ENCODE measurements at places on chromosomes 13 and 19. TPM values are rescaled to one million over a fixed set of nuclear protein-coding genes. Genes with fewer than 3 reads are reported as not detected.

DNA sequence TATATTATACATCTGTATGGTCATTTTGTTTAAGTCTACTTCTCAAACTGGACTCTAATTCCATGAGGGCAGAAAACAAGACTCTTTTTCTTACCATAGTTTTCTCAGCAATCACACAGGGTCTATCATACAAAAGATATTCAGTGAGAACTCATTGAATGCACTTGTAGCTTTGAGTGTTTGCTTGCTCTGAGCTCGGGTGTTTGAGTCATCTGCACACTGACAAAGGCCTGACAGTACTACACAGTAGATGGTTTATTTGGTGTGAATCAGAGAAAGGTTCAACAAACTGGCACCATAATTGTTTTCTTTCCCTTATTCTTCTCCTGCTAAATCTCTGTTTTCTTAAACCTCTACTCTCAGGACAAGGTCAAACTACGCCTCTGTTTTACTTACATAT is 586.4 kb downstream of the LMO7 start:
- H3K27ac ChIP-seq, result no peak overlapping the region
- no peak for DNase-seq
- H3K4me1 ChIP-seq, result no peaks in the 10 kb centered on the region

- no peak overlapping the region for H3K4me3 ChIP-seq
- H3K4me1 ChIP-seq, result no peaks in the 10 kb centered on the region
- no peaks in the 10 kb centered on the region for H3K27me3 ChIP-seq
- no peaks in the 10 kb centered on the region for H3K36me3 ChIP-seq
- DNase-seq, result no peak
- no peak overlapping the region for H3K27ac ChIP-seq
Observed at GRCh38 chr19:34243876-34244578, 10.3 kb upstream of the GARRE1 start.

DNA sequence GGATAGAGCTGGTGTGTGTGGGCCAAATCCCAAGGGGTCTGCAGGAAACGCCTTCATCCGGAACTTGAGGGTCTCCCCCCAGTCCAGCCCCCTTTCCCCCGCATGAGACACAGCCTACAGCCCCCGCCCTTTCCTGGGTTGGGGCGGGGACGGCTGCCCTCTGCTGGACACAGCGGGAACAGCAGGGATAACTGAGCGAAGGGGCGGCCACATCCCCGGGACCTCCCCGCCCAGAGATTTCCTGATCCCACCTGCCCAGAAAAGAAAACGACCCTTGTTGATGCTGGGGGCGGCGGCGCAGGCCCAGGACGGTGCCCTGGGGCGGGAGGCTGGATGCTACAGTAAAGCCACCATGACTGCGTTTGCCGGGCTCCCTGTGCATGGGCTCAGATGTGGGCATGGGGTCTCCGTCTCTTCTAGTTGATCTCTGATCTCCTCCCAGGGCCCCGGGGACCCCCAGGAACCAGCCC is 14.2 kb downstream of the ONECUT3 start:
- no peak for DNase-seq
- H3K27me3 ChIP-seq, result peaks cover 74% of the 10 kb centered on the region
- no peaks in the 10 kb centered on the region for H3K4me1 ChIP-seq
- H3K4me3 ChIP-seq, result no peak overlapping the region

DNA sequence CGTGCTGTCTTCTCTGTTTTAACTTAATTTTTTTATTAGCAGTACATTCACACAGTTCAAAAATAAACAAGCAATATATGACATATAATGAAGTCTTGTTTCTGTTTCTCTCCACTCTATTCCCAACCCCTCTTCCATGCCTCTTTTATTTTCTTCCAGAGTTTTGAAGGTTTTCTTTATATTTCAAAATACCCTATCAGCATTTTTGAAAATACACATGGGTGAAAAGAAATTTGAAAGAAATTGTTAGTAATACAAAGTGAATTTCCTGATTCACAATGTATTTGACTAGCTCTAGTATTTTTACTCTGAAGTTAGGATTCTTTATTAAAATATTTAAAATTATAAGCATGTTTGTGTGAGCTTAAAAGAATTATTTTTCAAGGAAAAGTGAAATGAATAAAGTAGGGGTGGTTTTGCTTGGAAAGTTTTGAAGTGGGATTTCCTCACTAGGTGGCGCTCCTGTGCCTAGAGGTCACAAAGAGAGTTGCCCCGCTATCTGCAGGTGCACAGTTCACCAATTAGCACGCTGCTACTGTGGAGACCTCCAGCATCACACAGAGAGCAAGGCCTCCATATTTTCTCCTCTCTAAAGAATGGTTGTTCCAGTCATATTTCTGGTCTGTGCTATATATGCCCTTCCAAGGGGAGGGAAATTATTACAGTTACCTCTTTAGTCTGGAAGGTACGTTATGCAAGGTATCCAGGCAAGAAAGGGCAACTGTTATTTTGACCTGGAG is 37.6 kb downstream of the SOX21 start:
- no peaks in the 10 kb centered on the region for H3K4me1 ChIP-seq
- H3K36me3 ChIP-seq, result no peaks in the 10 kb centered on the region
- H3K27me3 ChIP-seq, result no peaks in the 10 kb centered on the region
- H3K4me3 ChIP-seq, result no peak overlapping the region

GRCh38 chr13:113607056-113607888 is 22.7 kb downstream of the TFDP1 start:
- no peak overlapping the region for H3K4me3 ChIP-seq
- no peaks in the 10 kb centered on the region for H3K27me3 ChIP-seq
- H3K36me3 ChIP-seq, result peaks cover 5% of the 10 kb centered on the region
- peaks cover 6% of the 10 kb centered on the region for H3K4me1 ChIP-seq
- no peak for DNase-seq
- no peak overlapping the region for H3K27ac ChIP-seq

GRCh38 chr19:45742969-45743368 is 9.7 kb downstream of the MEIOSIN start:
- H3K27me3 ChIP-seq, result no peaks in the 10 kb centered on the region
- H3K36me3 ChIP-seq, result no peaks in the 10 kb centered on the region
- no peaks in the 10 kb centered on the region for H3K4me1 ChIP-seq
- no peak for DNase-seq
- H3K4me3 ChIP-seq, result no peak overlapping the region

The PROZ gene
- total RNA-seq, result not detected

The PSG3 gene
- total RNA-seq, result not detected

The PPAN gene
- total RNA-seq, result 74.4 TPM

The MATK gene
- 21.5 TPM for total RNA-seq
